Fibroblast of skin of left biceps (primary cell): ENCODE measurements at places on chromosomes 2 and 18.

- no peak for DNase-seq
These were observed 4.4 kb downstream of the CTIF start for GRCh38 chr18:48543228-48543627.

- DNase-seq = no peak
These were observed 170.4 kb downstream of the ZNF521 start for GRCh38 chr18:25181581-25181980.

DNA sequence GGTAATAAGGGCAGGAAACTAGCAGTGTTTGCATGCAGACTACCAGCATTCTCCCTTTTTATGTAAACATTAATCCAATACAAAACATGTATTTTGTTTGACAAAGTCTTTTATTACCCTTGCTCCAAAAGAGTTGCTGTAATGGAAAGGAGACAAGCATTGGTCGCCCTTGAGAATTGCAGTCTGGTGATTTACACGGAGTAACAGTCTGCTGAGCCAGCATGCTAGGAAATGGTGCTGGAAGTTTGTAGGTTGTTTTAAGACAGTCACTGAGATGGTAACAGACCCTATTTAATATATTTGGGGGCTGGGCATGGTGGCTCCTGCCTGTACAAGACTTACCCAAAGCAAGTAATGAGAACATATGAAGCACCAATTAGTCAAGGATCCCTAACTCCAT is 2.8 kb upstream of the PRKCE start:
- DNase-seq = no peak

DNA sequence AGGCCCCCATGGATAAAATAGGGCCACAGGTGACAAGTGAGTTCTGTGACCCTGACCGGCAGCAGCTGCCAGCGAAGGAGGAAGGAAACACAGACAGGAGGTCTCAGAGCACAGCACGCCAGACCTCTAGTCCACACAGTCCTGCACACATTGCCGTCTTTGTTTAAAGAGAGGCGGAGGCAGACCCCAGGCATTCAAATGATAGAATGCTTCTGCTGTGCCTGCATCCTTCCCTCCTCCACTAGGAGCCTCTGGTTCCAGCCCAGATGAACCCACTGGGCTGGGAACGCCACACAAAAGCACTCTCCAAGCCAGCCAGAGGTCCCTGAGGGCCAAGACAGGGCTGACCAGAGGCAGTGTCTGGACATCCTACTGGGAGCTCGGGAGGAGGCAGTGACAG is 118.7 kb downstream of the KLHL29 start:
- no peak for DNase-seq

DNA sequence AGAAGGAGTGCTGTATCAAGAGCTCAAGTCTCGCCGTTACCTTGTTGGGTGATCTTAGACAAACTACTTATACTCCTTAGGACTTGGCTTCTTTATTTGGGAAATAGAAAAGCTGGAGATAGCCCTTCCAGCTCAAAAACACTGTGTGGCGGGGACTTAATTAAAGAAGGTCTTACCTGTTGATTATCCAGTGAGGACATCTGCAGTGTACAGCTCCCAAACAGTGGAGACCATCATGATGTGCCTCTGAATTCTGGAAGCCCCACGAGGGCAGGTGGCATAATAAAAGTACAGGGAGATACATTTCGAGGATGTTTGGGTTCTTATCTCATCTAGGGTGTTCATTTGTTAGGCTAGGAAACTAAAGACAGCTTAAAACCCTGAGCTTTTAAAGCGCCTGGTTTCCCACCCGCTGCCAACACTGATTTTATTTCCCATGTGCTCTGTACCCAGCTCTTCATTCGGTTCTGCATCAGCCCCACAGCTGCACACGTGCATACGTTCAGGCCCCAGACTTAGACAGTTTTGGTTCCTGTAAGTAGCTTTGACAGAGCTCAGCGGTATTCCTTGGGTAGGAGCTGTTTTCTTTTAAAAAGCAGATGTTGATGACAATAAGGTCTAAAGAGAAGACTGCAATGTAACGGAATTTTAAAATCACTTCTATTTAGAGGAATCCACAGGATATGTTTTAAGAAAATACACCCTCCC is 80.5 kb upstream of the SIX2 start:
- no peak for DNase-seq

DNA sequence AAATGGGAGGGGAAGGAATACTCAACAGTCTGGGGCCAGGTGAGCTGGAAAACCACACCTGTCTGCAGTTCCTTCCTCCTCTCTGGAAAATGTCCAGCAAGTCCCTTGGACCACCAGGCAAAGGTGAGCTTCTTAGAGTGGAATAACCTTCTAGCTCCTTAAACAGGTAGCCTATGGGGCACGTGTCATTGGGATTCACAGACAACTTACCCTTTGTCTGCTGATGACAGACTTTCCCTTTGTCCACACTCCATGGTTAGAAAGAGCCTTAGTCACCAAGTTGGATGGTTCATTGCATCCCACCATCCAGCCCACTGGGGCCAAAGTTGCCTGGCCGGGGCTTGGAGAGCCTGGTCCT is 98.0 kb upstream of the ITGA6 start:
- no peak for DNase-seq

DNA sequence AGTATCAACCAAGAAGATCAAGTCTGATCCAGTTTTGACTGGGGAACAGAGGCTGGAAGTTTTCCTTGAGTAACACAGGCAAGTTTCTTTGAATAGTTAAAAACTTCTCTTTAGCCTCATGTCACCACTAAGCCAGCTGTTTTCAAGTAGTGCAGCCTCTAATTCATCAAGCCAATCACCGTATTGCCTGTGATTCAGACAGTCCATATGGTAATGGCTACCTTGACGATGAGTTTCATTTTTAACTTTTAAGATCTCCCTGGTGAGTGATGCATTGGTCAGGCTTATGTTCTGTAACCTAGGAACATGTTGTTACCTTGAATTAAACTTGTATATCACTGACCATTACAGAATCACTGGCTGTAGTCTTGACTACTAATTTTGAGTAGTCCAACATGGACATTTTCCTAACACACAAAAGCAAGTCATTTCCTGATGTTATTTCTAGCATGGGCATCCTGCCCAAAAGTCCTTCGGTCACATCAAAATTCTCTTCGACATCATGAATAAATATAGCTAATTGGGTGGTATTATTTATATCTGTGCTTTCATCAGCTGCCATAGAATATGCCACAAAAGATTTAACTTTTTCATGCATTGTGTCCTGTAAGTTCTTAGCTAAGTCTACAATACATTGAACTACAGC is 238.8 kb upstream of the GCFC2 start:
- no peak for DNase-seq

DNA sequence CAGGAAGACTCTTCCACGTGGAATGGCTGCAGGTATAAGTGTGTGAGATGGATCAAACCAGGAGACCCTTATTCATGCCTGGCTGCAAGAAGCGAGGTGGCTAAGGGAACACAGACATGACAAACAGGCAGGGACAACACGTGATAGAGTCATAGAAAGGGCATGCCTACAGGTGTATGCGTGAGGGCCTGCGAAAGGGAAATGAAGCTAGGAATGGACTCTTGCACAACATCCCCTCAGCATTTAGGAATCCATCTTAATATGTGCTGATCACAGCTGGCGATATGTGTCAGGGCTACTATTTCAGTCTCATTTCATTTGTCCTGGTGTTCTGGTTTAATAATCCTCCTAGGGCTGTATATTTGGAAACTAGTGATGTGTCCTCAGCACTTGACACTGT is 291.2 kb downstream of the MYT1L start:
- DNase-seq = no peak

DNA sequence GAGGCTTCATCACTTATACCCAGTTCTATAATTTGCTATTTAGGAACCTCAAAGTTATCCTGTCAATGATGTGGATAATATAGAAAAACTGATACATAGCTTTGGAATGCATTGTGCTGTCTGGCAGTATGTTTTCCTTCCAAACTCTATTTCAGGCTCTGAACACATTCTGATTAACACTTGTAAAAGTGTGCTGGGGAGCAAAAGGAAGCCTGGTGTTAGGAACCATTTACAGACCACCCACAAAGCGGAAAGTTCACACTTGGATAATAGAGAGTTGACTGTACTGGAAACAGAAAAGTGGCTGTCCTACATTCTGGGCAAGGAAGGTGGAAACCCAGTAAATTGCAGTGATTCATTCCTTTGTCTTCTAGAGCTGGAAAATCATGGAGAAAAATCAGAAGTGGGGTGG is 114.5 kb upstream of the ZFP36L2 start:
- no peak for DNase-seq

- no peak for DNase-seq
These were observed 23.5 kb downstream of the COMMD1 start for GRCh38 chr2:61928826-61929461.

DNA sequence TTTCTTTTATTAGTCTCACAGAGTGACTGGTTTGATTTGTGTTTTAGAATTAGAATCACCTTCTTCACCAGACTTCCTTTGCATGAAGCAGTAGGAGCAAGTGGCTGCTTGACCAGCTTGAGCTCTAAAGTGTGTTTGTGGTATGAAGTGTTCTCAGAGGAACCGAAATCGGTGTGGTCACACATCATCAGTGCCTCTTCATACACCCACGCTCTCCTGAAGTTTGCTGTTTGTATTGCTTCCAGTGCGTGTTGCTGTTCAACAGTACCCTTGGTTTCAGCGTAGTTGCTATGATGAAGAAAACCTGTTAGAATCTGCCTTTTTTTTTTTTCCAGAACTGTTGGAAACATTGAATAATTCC is 77.9 kb downstream of the LIMS1 start:
- DNase-seq = no peak

GRCh38 chr2:54615832-54616534 is 107.5 kb upstream of the EML6 start:
- no peak for DNase-seq

- no peak for DNase-seq
These were observed 50.5 kb upstream of the SLC1A4 start for GRCh38 chr2:64938607-64939285.

GRCh38 chr18:72672364-72673184 is 128.4 kb upstream of the CBLN2 start:
- no peak for DNase-seq

DNA sequence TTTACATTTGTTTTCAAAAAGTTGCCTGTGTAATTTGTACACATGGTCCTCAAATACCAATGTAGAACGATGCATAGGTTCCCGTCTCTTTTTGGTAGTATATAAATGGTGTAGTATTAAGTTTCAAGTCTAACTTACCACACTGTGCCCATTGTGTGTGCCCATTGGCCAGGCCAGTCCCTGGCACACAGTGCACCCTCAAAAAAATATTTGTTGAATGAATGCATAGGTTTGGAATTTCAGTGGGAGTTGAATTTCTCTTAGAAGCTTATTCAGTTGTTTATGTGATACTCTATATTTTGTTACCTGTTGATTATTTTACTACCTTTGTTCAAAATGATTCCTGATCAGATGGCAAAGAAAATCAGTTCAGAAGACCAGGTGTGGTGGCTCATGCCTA is 30.1 kb downstream of the IDH1 start:
- no peak for DNase-seq

DNA sequence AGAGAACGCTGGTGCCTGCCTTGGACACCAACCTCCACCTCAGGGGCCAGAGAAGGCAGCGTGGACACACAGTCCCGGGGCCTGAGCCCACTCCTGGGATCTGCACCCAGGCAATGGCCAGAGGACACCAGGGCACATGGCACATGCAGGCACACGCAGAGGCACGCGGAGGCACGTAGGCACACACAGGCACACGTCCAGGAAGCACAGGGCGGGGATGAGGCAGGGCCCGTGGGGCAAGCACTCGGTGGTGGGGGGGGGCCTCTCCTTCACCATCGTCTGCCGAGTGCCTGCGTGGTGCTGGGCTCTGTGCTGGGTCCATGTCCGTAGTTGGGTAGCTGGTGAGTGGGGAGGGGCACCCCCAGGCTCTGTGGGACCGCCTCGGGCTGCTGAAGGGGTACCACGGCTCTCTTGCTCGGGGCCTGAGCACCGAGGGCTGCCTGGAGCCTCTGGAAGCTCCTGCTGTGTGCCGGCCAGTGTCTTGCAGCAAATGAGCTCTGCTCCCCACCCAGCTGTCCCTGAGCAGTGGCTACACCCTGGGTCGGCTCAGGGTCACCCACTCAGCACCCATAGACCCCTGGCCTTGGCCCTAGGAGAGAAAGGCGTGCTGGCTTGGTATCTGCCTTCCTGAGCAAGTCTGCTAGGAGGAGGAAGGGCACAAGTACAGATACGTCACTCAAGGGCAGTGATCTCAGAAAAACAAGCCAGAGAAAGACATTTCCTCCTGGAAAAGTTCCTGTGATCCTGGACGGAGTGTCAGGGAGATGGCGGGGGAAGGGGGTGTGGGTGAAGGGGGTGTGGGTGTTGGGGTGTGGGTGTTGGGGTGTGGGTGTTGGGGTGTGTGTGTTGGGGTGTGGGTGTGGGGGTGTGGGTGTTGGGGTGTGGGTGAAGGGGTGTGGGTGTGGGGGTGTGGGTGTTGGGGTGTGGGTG is 26.4 kb downstream of the RTP5 start:
- DNase-seq = no peak

GRCh38 chr2:8479298-8479697 is 202.6 kb upstream of the ID2 start:
- DNase-seq = no peak

GRCh38 chr2:56107502-56108220 is 76.1 kb upstream of the CCDC85A start:
- no peak for DNase-seq

GRCh38 chr2:123451542-123451941 is 573.5 kb upstream of the CNTNAP5 start:
- no peak for DNase-seq

- DNase-seq = no peak
These were observed 114.3 kb upstream of the MCFD2 start for GRCh38 chr2:47029737-47030524.

DNA sequence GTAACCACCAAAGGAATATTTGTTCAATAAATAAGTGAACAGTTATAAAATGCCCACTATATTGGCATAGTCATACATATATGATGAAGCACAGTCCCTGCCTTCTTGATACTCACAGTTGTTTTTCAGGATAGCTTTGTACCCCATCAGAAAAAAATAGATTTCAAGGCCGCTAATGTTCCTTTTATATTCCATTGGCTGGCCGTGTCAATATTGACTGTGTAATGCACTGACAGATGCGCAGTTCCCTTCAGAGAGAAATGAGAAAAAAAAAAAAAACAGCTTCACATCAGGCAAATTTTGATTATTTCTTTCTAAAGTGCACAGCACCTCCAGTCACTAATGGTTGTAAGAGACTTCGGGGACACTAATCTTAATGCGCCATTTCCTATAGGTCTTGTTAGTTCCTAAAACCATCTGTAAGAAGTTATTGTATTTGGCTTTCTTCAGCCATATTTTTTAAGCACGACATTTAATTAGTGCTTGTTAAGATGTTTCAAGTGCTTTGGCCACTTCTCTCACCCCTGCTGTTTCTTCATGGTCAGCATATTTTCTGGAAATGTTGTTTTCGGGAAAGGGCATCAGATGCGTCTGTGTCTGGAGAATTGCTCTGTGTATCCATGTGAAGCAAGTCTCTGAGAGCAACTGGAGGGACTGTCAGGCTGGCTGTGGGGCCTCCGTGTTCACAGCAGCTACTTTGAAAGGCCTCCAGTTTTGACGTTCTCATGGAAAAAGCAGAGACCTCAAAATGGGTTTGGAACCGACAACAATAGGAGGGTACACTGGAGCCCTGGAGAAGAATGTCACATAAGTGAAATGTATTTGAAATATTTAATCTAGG is 378.3 kb downstream of the MTX2 start:
- DNase-seq = no peak

GRCh38 chr2:133718688-133719201 is 150.5 kb upstream of the NCKAP5 start:
- DNase-seq = peak; percentile 93

- no peak for DNase-seq
These were observed 177.9 kb downstream of the CYRIA start for GRCh38 chr2:16487686-16488085.
